ENCODE measurements at places on chromosomes 6 and 20.

GRCh38 chr20:25623736-25624499, at the start of gene NANP:
Gene NANP, minus strand, starts transcription at chr20:25624014. Its CDS starts 66 bp downstream, at chr20:25623948.
- DNase-seq = peak; percentile 73

DNA sequence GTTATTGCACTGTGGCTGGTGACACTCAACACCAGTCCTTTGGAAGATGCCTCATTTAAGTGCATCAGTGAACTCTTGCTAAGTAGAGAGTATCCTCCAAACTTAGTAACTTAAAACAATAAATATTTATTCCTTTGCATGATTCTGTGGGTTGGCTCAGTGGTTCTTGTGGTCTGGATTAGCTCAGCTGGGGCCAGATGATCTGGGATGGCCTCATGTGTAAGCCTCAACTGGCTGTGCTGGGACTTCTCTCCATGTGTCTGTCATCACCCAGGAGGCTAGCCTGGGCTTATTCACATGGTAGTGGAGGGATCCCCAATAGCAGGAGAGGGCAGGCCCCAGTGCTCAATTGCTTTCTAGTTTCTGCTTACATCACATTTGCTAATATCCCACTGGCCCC, 8.3 kb downstream of the LRRN4 start:
- no peak for DNase-seq

GRCh38 chr6:90216072-90216977, 80.3 kb downstream of the BACH2 start:
- DNase-seq = peak; percentile 21

DNA sequence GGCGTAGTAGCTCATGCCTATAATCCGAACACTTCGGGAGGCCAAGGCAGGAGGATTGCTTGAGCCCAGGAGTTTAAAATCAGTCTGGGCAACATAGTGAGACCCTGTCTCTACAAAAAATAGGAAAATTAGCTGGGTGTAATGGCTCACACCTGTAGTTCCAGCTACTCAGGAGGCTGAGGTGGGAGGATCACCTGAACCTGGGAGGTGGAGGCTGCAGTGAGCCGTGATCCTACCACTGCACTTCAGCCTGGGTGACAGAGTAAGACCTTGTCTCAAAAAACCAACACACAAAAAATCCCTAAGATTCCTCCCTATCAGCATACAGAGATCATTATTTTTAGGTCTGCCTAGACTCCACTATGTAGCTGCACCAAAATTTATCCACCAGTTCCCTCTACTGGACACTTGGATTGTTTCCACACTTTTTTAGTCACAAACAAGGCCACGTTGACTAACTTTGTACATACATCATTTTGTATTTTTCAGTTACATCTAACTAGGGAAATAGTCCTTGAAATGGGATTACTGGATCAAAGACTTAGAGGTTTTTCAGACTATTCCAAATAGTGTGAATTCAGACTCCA, 3.6 kb upstream of the PHF1 start:
- DNase-seq = no peak

GRCh38 chr6:169640983-169641382, 60.8 kb downstream of the WDR27 start:
- DNase-seq = no peak

DNA sequence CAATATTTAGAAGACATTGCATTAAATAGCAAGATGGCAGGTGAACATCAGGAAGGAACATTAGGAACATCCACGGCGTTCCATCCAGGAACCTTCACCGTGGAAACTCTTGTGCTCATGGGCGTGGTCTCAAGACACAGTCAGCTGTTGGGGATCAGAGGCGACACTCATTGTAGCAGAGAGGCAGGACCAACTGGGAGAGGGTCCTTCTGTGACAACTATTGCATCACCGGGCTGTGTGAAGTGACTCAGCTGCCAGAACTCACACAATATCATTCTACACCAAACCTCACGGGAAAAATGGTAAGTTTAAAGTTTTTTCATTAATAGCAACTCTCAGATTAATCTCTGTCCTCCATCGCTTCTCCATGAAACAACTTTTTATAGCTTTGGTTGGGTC, 334.8 kb upstream of the SULF2 start:
- DNase-seq = no peak

GRCh38 chr20:32973077-32973717, 31.0 kb downstream of the SUN5 start:
- no peak for DNase-seq

DNA sequence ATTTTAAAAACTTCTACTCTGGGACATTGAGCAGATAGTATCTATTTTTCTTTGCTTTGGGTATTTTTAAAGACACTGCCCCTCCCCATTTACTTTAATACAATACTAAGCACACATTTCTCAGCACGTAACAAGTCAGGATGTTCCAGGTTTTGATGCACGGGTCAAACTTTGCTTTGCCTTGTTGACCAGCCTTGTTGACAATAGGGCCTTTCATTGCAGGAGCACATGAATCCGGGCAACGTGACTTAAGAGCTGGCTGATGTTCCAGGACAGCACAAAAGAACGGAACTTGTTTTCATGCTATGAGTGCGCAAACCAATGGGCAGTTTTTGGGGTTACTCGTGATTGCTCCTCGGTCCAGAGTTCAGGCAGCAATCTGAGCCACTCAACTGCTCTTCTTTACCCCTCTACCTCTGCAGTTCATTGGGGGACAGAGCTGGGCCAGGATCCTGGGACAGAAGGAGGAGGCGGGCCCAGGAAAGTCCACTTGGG, 78.6 kb upstream of the SLC22A16 start:
- no peak for DNase-seq

GRCh38 chr20:52191132-52191915, at the start of gene ZFP64:
Gene ZFP64, minus strand, starts transcription at chr20:52191779. Its CDS starts 143 bp downstream, at chr20:52191636.
- peak; percentile 64 for DNase-seq
